ENCODE measurements at places on chromosomes 1 and 21. TPM values are rescaled to one million over a fixed set of nuclear protein-coding genes. Genes with fewer than 3 reads are reported as not detected.

GRCh38 chr1:15259622-15260007, 12.6 kb downstream of the FHAD1 start:
- peaks cover 12% of the 10 kb centered on the region for H3K4me1 ChIP-seq
- no peak overlapping the region for H3K27ac ChIP-seq
- DNase-seq, result no peak
- no peak overlapping the region for H3K4me3 ChIP-seq
- H3K27me3 ChIP-seq, result peaks cover 82% of the 10 kb centered on the region

GRCh38 chr1:26162220-26162709, 3.4 kb downstream of the FAM110D start:
- H3K27me3 ChIP-seq, result peaks cover 63% of the 10 kb centered on the region
- DNase-seq, result no peak
- peak overlapping the region; percentile 48 for H3K4me3 ChIP-seq
- H3K27ac ChIP-seq, result no peak overlapping the region
- peaks cover 23% of the 10 kb centered on the region for H3K4me1 ChIP-seq

DNA sequence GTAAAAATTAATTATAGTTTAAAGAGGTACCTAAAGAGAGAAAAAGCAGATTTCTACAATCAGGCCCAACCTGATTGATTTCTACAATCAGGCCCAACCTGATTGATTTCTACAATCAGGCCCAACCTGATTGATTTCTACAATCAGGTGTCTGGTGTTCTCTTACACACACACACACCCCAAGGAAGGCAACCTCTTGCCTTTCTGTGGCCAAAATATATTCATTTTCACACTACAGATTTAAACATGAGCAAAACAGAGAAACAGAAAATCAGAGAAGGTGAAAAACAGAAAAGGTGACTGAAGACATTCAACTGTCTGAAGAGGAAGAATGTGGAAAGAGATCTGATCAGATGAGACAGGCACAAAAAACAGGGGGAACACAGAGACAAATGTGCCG, 104.5 kb downstream of the SMYD2 start:
- H3K36me3 ChIP-seq, result peaks cover 1% of the 10 kb centered on the region
- H3K4me1 ChIP-seq, result peaks cover 11% of the 10 kb centered on the region
- no peak overlapping the region for H3K27ac ChIP-seq

DNA sequence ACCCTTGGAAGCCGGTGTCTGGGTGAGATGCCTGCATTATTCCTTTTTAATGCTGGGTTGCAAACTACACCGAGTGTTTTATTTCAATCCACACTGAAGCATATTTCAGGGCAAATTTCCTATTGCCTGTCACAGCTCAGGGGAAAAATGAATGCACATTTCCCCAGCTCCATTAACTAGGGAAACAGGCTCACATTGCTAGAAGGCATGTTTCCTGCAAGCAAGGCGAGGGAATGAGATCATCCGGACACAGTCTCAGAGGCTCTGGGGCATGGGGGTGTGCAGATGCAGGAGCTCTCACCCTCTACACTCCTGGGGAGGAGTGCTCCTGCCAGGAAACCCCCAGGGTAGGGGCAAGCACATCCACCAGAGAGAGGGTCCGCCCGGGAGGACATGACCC, 24.6 kb downstream of the SYT2 start:
- H3K4me1 ChIP-seq, result no peaks in the 10 kb centered on the region
- H3K36me3 ChIP-seq, result no peaks in the 10 kb centered on the region
- no peak overlapping the region for H3K4me3 ChIP-seq
- H3K27me3 ChIP-seq, result peaks cover 23% of the 10 kb centered on the region

GRCh38 chr1:90591355-90591969, 125.6 kb downstream of the BARHL2 start:
- H3K36me3 ChIP-seq, result no peaks in the 10 kb centered on the region
- H3K4me3 ChIP-seq, result no peak overlapping the region
- H3K27ac ChIP-seq, result no peak overlapping the region
- H3K4me1 ChIP-seq, result no peaks in the 10 kb centered on the region
- DNase-seq, result no peak

The BTF3L4 gene
- total RNA-seq, result 31.5 TPM

The NPPA gene
- not detected for total RNA-seq

GRCh38 chr1:95636897-95637296, 402.9 kb downstream of the RWDD3 start:
- H3K4me1 ChIP-seq, result no peaks in the 10 kb centered on the region
- no peak overlapping the region for H3K27ac ChIP-seq
- H3K4me3 ChIP-seq, result no peak overlapping the region
- H3K27me3 ChIP-seq, result no peaks in the 10 kb centered on the region
- DNase-seq, result no peak

DNA sequence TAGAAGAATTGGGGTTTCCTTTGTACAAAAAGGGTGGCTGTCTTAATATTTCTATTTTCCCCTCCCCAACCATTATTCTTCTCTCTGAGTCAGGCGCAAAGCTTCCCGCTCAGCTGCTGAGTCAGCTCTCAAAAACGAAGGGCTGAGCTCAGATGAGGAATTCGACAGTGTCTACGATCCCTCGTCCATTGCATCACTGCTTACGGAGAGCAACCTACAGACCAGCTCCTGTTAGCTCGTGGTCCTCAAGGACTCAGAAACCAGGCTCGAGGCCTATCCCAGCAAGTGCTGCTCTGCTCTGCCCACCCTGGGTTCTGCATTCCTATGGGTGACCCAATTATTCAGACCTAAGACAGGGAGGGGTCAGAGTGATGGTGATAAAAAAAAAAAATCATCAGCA, 3.0 kb upstream of the TUFT1 start:
- H3K27me3 ChIP-seq, result peaks cover 10% of the 10 kb centered on the region
- H3K4me1 ChIP-seq, result peaks cover 19% of the 10 kb centered on the region
- no peaks in the 10 kb centered on the region for H3K36me3 ChIP-seq
- H3K4me3 ChIP-seq, result no peak overlapping the region

The NBPF4 gene
- 0.15 TPM for total RNA-seq

The CENPF gene
- total RNA-seq, result 158 TPM

The GUCA2A gene
- total RNA-seq, result not detected

DNA sequence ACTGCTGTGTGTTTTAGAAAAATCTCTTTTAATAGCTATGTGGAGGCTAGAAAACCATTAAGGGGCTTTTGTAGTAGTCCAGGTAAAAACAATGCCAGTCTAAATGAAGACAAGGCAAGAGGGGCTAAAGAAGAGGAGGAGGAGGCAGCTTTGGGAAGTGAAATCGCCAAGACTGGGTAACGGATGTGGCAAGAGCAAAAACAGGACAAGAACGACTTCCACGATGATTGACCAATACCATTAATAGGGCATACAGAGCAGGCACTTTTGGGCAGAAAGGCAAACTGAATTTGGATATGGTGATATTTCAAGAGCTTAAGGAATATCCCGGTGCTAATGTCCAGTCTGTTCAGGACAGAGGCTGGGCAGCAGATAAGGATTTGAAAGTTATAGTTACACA, 22.0 kb downstream of the COA6 start:
- no peak overlapping the region for H3K4me3 ChIP-seq
- H3K36me3 ChIP-seq, result peaks cover 24% of the 10 kb centered on the region
- no peaks in the 10 kb centered on the region for H3K27me3 ChIP-seq
- peaks cover 21% of the 10 kb centered on the region for H3K4me1 ChIP-seq
- DNase-seq, result no peak

DNA sequence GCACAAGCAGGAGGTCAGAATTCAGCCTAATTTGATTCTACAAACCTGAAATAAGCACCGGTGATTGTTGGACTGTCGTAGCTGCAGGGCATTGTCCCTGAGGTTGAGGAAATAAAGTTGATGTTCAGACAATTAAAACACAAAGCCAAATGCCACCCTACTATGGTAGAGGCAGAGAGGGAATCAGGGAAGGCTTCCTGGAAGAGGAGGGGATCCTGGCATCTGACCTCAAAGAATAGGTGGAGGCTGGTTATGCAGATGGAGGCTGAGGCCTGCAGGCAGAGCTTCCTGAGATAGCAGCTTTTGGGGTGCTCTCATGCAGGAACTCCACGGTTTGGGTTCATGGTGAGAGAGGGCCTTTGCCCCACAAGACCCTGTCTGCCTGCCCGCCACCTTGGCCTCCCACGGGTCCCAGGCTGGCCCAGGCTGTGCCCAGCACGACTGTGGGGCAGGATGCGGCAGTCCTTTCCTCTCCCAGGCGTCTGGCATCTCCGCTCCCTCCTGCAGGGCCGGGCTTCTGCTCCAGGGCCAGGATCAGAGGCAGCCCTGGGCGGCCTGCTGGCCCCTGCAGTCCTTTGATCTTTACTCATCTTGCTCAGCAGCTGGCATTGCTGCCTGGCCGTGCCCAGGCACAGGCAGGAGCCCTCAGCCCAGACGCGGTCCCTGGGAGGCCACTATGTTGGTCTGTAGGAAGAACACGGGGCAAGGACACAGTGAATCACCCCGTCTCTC, 134.1 kb upstream of the VAMP3 start:
- no peaks in the 10 kb centered on the region for H3K4me1 ChIP-seq
- no peak overlapping the region for H3K4me3 ChIP-seq
- H3K27ac ChIP-seq, result no peak overlapping the region
- DNase-seq, result no peak

GRCh38 chr1:203401199-203401877, 50.4 kb upstream of the FMOD start:
- H3K27me3 ChIP-seq, result peaks cover 44% of the 10 kb centered on the region
- H3K4me3 ChIP-seq, result no peak overlapping the region
- no peak for DNase-seq
- no peaks in the 10 kb centered on the region for H3K36me3 ChIP-seq

GRCh38 chr1:156510709-156511108, 10.1 kb upstream of the MEF2D start:
- no peaks in the 10 kb centered on the region for H3K27me3 ChIP-seq
- no peak overlapping the region for H3K4me3 ChIP-seq
- H3K4me1 ChIP-seq, result peaks cover 50% of the 10 kb centered on the region
- no peak overlapping the region for H3K27ac ChIP-seq

DNA sequence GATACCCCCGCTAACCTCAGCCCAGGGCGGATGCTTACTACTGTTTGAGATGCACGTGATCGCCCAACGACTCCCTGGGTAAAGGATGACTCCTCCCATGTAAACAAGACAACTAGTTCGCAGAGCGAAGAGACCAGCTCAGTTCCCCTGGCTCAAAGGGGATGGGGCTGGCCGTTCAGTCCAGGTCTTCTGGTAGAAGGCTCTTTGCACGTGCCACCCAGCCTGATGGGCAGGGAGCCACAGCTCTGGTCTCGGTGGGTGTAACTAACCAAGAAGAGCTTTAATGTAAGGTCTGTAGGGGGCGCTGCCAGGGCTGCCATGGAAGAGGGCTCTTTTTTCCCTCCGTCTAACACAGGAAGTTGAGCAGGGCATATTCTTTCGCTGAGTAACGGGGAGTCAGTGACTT, 49.4 kb upstream of the PARP1 start:
- H3K27me3 ChIP-seq, result peaks cover 2% of the 10 kb centered on the region
- peak overlapping the region; percentile 87 for H3K27ac ChIP-seq
- peaks cover 11% of the 10 kb centered on the region for H3K4me1 ChIP-seq
- DNase-seq, result peak; percentile 75
- peak overlapping the region; percentile 69 for H3K4me3 ChIP-seq

The SPRR2D gene
- total RNA-seq, result not detected

DNA sequence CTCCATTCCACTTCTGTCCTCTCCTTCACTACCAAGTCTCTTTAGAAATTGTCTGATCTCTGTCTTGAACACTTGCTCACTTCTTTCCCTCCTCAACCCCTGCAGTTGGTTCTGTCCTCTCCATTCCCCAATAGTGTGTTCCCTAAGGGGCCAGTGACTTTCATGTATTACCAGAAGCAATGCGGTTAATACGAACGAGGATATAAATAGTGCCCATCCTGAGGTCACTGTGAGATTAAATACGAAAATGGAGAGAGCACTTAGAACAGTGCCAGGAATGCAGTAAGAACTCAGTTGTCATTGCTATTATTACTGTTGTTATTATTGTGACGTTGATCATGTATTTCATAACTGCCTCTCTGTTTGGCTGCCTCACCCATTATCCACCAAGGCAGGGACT, 53.0 kb upstream of the ARTN start:
- H3K27me3 ChIP-seq, result no peaks in the 10 kb centered on the region
- H3K4me3 ChIP-seq, result no peak overlapping the region
- peaks cover under 1% of the 10 kb centered on the region for H3K36me3 ChIP-seq
- no peak for DNase-seq

The TTC22 gene
- 17.9 TPM for total RNA-seq

DNA sequence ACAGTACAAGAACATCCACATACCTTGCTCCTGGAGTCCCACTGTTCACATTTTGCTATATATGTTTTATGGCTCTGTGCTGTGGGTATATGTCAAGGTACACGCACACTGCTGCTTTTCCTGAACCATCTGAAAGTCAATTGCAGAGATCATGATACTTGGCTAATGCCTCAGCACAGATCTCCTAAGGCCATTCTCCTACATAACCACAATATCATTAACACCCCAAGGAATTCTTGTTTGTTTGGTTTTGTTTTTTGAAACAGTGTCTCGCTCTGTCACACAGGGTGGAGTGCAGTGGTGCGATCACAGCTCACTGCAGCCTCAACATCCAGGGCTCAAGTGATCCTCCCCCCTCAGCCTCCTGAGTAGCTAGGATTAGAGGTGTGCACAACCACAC, 16.0 kb downstream of the CTNNBIP1 start:
- no peaks in the 10 kb centered on the region for H3K36me3 ChIP-seq
- H3K4me3 ChIP-seq, result no peak overlapping the region
- no peak for DNase-seq
- no peak overlapping the region for H3K27ac ChIP-seq
- peaks cover 15% of the 10 kb centered on the region for H3K4me1 ChIP-seq
- H3K27me3 ChIP-seq, result no peaks in the 10 kb centered on the region

DNA sequence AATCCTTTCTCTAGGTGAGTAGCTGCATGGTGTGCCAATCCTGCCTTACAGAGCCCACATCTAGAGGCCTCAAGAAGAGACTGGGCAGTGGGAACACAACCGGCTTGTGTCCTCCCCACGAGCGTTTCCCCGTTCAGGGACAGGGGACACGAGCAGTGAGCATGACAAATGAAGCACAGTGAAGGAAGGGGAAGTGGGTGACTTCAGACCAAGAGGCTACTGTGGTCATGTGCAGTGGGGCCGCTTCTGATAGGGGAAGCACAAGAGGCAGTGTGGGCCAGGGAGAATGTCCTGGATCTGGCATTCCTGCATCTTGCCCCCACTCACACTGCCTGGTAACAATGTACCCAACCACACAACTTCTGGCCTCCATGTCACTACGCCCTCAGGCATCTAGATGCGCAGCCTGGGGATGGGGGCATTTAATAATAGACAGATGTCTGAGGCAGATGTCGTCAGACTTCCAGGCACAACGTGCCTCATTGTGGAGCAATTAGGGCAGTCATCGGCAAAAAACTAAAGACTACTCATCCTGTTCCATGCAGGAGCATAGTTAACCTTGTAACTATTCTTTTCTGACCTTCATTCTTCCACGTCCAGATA, 155.6 kb upstream of the NBPF11 start:
- no peak overlapping the region for H3K27ac ChIP-seq
- no peak for DNase-seq
- H3K4me3 ChIP-seq, result no peak overlapping the region
- peaks cover 76% of the 10 kb centered on the region for H3K27me3 ChIP-seq
- H3K4me1 ChIP-seq, result peaks cover 19% of the 10 kb centered on the region

DNA sequence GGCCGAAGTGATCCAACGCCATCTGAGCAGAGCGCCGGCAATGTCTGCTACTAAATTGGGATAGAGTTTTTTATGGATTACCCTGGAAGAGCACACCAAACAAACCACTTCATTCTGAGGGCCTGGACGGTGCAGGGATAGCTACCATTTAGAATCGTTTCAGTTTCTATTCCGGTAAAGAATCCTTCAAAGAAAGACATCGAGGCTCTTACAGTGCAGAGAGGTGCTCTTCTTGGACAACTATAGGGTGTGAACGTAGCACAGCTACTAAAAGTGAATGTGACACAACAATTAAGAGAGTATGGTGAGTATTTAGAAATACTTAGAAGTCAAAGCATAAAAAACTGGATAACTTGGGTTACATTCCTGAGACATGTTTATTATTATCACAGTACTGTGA, 16.1 kb downstream of the HIVEP3 start:
- no peaks in the 10 kb centered on the region for H3K27me3 ChIP-seq
- DNase-seq, result no peak
- peaks cover 5% of the 10 kb centered on the region for H3K36me3 ChIP-seq
- peaks cover 72% of the 10 kb centered on the region for H3K4me1 ChIP-seq

Data from activated CD8-positive, alpha-beta memory T cell treated with anti-CD3 and anti-CD28 coated beads, Interleukin-2, amount 10 ng/mL, durations not matched to agents 7 days and 5 days (primary cell).